ENCODE measurements at places on chromosomes 2 and 18.

DNA sequence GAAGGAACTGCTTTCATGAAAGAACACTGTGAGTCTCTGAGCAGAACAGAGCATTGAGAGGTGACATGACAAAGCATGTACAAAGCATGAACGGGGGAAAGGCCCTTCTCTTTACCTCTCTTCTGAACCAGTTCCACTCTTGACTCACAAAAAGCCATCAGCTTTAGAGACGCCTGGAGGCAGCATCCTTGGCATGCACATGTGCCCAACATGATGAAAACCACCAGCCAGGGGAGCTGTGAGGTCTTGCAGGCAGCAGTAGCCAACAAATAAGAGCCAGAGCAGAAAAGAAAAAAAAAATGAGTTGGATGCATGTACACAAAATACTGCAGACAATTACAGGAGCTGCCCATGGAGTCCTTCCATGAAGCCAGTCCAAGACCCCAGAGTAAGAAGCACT, 95.5 kb upstream of the AGAP1 start:
- no peak for DNase-seq

DNA sequence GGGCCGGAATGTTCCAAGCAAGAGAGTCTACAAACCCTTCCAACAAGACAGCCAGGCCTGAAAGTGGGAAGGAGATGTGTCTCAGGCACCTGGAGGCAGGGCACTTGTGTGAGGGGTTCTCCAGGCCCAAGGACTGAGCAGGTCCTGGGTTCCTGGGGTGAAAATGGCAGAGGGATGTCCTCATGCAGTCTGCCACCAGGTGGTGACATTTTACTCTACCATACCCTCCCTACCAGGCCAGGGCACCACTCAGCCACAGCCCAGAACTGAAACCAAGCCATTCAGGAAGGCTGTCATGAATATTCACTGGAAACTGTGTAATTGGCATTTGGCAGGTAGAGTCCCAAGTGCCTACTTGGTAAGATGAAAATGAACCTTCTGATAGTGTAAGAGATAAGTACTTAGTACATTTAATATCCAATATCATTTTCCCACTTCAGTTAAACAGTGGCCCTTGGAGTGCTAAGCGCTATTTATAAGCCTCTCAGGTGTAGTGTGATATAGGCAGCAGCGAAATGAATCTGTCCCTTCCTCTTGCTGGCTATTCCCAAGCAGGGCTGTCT, 185.1 kb downstream of the MYO5B start:
- DNase-seq, result no peak

DNA sequence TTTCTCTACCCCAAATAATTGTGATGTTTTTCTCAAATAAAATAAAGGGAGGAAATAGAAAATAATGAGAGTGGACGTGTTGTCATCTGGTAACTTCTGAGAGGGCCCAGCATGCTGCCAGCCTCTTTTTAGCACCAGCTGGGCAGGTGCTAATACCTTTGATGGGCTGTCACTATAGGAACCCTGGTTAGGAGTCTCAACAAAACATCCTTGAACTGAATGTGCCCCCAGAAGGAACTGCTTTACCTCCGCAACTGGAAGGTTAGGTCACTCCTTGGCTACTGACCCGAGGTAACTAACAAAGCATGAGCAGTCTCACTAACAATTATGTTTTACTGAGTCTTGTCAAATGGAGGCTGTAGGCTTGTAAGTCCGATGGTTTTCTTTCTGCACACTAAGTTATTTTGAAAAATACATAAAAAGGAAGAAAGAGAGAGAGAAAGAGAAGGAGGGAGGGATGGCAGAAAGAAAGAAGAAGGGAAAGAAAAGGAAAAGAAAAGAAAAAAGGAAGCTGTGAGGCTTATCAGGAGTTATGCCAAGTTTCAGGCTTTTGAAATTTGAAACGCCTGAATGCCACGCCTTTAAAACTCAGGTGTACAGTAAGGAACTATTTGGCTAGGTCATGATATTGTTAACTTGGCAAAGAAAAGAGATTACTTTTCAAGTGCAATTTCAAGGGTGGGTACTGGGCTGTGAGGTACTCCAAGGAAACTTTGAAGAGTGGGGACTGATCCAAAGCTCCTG, 91.0 kb downstream of the TGIF1 start:
- DNase-seq, result no peak

DNA sequence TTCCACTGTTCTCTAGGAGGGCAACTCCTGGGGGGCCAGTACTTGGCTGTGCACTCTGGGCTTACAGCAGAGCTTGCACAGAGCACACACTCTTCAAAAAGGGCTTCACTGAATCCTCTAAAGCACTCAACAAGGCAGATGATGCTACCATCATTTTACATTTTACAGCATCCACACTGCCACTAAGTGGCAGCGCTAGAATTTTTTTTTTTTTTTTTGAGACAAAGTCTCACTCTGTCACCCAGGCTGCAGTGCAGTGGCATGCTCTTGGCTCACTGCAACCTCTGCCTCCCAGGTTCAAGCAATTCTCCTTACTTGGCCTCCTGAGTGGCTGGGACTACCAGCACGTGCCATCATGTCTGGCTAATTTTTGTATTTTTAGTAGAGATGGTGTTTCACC, 8.6 kb downstream of the AMMECR1L start:
- no peak for DNase-seq

- no peak for DNase-seq
These were observed 84.1 kb upstream of the RTN4 start for GRCh38 chr2:55134316-55134706.

DNA sequence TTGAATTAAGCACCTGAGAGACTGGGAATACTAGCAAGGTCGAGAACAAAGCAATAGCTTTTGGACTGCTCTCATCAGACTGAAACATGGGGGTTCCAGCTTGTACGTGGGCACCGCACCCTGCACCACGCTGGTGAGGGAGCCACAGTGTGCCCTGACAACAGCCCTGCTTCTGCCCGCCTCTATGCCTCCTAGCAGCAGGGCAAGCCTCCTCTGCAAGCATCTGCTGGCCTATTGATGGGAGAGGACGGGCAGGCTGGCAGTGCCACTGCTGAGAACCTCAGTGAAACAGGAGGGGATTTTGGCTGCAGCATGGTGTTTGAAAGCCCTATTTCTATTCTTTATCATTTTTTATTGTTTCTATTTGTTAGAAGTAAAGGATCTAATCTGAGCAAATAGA, 146.1 kb upstream of the OTOS start:
- no peak for DNase-seq

- no peak for DNase-seq
These were observed 5.8 kb upstream of the MEIS1 start for GRCh38 chr2:66428986-66429612.

- no peak for DNase-seq
These were observed at the start of gene TMEM200C for GRCh38 chr18:5895299-5895875. TSS of gene TMEM200C (minus strand) at chr18:5895522. CDS start at chr18:5892063, 3,459 bp downstream.

DNA sequence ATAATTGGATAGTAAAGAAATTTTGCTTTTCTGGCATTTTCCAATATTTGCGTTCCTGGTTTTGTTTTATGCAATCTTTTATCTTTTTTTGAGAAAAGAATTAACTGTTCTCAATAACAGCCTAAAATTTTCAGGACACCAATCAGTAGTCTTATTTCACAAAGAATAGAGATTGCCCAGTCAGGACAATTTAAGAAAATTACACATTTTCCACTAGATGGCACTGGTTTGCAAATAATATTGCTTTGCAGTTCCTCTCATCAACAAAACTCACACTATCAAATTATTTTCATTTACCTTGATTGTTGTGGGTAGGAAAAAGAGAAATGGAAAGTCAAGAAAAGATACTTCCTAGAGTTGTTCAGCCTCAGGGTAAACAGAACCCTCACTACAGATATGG, 2.4 kb upstream of the RBM45 start:
- DNase-seq, result no peak

DNA sequence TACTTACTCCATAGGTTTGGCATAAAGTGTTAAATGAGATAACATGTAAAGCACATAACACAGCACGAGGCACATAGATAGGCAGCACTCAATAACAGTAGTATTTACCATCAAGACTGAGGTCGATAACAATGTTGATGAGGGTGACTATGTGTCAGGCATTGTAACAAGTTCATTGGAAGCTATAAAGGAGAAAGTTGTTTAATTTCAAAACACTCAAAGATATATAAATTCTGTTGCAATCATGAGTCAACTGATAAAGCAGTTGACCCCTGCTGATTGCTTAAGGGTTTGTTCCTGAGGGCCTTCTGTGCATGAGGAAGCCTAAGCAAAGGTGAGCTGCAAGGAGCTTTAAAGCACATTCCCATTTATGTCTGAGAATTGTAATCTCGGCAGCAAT, 760.5 kb downstream of the SATB2 start:
- no peak for DNase-seq

- no peak for DNase-seq
These were observed 372.9 kb upstream of the HS6ST1 start for GRCh38 chr2:128691526-128691925.
